ENCODE measurements at places on chromosomes 2 and 18.

DNA sequence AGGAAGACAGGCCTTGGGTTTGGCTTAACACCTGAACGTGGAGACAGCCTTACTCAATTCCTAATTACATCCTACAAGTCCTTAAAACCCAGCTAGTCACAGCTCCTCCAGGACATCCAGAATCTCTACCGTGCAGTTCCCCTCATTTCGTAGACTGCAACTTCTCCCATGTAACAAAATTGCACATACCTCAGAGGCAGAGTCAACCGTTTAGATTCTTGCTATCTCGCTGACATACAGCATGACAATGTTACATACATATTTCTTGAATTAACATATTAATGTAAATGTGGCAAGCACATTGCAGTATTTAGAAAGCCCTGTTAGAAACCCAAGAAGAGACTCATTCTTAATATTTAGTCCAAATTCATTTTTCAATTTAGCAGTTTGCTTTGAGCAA lies 358.7 kb downstream of the SETBP1 start:
- DNase-seq, result no peak

DNA sequence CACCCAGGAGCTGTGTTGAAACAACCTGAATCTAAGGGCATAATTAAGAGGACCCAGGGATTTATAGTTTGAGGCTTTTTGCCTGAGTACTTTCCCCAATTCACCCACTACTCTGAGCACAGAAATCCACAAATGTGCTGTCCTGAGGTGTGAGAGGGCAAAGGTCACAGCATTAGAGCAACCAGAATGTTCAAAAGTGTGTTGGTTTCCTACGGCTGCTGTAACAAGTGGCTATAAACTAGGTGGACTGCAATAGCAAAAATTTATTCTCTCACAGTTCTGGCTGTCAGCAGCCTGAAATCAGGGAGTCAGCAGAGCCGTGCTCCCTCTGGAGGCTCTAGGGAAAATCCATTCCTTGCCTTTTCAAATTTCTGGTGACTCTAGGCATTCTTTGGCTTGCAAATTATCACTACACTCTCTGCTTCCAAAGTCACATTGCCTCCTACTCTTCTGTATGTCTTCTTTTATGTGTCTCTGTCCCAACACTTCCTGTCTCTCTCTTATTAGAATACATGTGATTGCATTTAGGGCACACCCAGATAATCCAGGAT lies 91.4 kb upstream of the TACR1 start:
- DNase-seq, result no peak

- no peak for DNase-seq
Observed at GRCh38 chr2:222380456-222380855, 43.9 kb upstream of the SGPP2 start.

GRCh38 chr2:200483729-200484198 lies 26.1 kb downstream of the KCTD18 start:
- DNase-seq, result no peak

DNA sequence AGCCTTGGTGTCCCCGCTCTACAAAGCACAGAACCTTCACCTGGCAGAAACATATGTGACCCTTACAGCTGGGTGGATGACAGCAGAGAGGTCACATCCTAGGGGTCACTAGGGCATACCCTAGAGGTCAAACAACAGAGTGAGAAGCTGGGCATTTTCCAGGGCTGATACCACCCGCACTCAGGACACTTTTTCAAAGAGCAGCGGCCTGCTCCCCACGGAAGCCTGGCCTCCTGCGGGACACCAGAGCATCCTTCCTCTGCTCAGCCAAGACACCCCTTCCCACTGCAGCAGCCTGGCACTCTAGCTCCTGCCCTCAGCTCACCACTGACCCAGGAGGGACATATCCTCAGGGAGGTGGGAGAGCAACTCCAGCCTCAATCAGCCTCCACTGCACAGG lies 86.0 kb downstream of the GALNT14 start:
- DNase-seq, result no peak

Data from endothelial cell of umbilical vein (primary cell).